Natural killer cell treated with Interleukin-12 subunit alpha and Interleukin-12 subunit beta and Interleukin-15 and Interleukin-18, amount 100 ng/mL, for 72 hours (primary cell): ENCODE measurements at places on chromosomes 4 and X.

DNA sequence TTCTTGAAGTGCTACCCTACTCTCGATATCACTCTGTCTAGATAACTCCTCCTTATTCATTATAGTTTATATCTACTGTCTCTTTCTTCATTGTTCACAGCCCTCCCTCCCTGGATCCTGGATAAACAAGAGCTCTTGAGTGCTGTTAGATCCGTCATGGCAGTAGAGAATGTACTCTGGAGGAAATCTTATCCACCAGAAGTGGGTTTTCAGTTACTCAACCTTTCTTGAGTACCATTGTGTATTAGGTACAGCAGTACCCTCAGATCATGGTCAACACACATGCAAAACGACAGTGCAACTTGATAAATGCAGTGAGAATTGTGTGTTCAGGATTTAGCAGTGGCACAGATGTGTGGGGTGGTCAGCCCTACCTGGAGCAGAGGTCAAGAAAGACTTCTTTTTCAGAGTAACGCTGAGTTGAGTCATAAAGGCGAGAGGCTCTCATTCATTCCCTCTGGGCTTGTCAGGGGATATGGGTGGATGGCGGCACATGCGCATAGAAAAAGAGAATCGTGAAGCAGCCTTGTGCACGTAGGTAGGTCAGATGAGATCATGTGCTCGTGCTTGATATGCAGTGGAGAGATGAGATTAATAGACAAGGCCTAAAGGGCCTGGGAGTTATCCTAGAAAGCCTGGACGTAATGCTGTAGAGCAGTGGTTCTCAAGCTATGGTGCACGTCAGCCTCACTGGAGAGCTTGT is 89.5 kb downstream of the SNX25 start:
- DNase-seq, result no peak
- no peak overlapping the region for H3K27ac ChIP-seq
- H3K36me3 ChIP-seq, result no peaks in the 10 kb centered on the region
- peaks cover 5% of the 10 kb centered on the region for H3K4me1 ChIP-seq
- H3K27me3 ChIP-seq, result no peaks in the 10 kb centered on the region

- H3K36me3 ChIP-seq, result peaks cover 24% of the 10 kb centered on the region
- H3K27me3 ChIP-seq, result no peaks in the 10 kb centered on the region
- H3K4me3 ChIP-seq, result peak overlapping the region; percentile 62
- no peak for DNase-seq
Measured at GRCh38 chrX:53678667-53679066, 7.9 kb downstream of the HUWE1 start.

- no peak overlapping the region for H3K27ac ChIP-seq
- peaks cover 16% of the 10 kb centered on the region for H3K36me3 ChIP-seq
- no peak overlapping the region for H3K4me3 ChIP-seq
- peaks cover 7% of the 10 kb centered on the region for H3K4me1 ChIP-seq
- no peak for DNase-seq
Measured at GRCh38 chr4:67678612-67679011, 22.3 kb downstream of the UBA6 start.

- DNase-seq, result no peak
- no peaks in the 10 kb centered on the region for H3K4me1 ChIP-seq
- no peaks in the 10 kb centered on the region for H3K27me3 ChIP-seq
- no peak overlapping the region for H3K27ac ChIP-seq
- no peak overlapping the region for H3K4me3 ChIP-seq
Measured at GRCh38 chr4:9987749-9988362, 33.4 kb downstream of the SLC2A9 start.

DNA sequence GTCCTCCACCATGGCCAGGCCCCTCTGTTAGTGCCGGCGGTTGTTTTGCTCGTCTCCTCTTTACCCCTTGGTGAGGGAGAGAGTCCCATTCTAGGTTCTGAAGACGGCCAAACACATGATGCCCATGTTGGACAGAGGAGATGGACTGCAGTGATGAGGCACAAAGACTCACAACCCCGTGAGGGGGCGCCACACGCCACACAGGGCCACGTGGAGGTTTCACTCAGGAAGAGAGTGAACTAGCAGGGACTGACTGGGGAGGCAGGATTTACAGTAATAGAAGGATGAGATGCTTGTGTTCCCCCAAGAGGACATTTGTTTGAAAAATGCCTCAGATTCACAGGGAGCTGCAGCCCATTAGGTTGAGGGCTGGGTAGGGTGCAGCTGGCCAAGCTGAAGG is 655.3 kb upstream of the FRG1 start:
- no peak for DNase-seq
- H3K27ac ChIP-seq, result no peak overlapping the region
- H3K27me3 ChIP-seq, result no peaks in the 10 kb centered on the region
- no peaks in the 10 kb centered on the region for H3K36me3 ChIP-seq

DNA sequence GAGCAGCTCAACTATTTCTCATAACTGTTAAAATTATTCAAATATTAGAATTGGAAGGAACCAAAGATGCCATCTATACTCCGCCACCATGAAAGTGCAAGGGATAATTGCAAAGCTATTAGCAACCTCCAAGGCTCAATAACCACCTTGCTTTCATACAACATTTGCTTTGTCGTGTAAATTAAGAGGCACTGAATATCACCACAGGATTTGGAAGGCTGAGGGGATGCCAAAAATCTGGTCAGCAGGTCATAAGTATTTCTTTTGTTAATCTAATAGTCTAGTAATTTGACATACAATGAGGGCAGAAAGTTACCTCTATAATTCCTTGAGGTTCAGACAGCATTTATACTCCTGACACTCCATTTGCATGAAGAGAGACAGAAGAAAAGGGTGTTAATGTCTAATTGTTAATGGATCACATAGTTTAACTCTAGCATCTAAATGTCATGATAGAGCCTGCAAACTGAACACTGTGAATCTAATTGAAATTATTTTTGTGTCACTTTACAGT is 200.9 kb upstream of the DIAPH2 start:
- no peak for DNase-seq
- H3K4me3 ChIP-seq, result no peak overlapping the region
- H3K36me3 ChIP-seq, result no peaks in the 10 kb centered on the region

- peaks cover 7% of the 10 kb centered on the region for H3K27me3 ChIP-seq
- no peaks in the 10 kb centered on the region for H3K36me3 ChIP-seq
- H3K4me1 ChIP-seq, result no peaks in the 10 kb centered on the region
- no peak for DNase-seq
- no peak overlapping the region for H3K4me3 ChIP-seq
- H3K27ac ChIP-seq, result no peak overlapping the region
Measured at GRCh38 chr4:11179796-11180195, 248.9 kb downstream of the HS3ST1 start.

DNA sequence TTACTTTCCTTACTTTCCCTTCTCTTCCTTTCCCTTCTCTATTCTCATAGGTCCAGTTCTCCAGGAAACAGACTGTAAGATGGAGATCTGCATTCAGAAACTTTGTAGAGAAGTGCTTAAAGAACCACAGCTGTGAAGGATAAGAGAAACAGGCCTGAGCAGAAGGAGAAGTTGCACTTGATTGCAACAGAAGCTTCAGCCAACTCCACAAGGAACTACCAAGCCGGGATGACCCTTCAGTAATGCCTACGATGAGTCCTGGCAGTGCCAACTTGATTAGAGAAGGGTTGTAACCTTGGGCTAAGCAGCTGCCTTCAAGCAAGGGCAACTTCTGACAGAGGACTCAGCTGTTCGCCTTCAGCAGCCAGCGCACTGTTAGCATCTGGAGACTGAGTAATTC is 413.3 kb upstream of the RASGEF1B start:
- H3K36me3 ChIP-seq, result no peaks in the 10 kb centered on the region
- DNase-seq, result no peak
- no peak overlapping the region for H3K4me3 ChIP-seq
- H3K27ac ChIP-seq, result no peak overlapping the region
- peaks cover 11% of the 10 kb centered on the region for H3K4me1 ChIP-seq

DNA sequence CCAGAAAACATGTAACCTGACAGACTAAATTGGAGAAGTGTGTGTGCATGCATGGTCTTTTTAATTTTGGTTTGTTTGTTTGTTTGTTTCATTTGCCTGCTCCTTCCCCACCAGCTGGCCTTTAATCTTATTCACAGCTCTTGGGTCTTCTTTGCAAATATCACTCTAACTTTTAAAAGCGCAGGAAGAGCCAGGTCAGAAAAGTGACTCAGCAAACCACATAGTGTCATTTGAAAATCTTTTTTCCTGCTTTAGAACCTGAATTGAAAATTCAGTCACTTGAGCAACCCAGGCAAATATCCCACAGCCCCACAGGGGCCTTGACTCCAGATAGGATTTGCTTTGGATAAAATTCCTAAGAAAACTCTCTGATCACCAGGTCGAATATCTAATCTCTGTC is 4.6 kb downstream of the TMEM255A start:
- H3K4me1 ChIP-seq, result peaks cover 45% of the 10 kb centered on the region
- peak overlapping the region; percentile 67 for H3K4me3 ChIP-seq
- H3K27ac ChIP-seq, result no peak overlapping the region

GRCh38 chr4:121070274-121070673 is 2.1 kb downstream of the NDNF start:
- H3K27me3 ChIP-seq, result peaks cover 45% of the 10 kb centered on the region
- peaks cover 21% of the 10 kb centered on the region for H3K4me1 ChIP-seq
- H3K36me3 ChIP-seq, result no peaks in the 10 kb centered on the region
- DNase-seq, result no peak

DNA sequence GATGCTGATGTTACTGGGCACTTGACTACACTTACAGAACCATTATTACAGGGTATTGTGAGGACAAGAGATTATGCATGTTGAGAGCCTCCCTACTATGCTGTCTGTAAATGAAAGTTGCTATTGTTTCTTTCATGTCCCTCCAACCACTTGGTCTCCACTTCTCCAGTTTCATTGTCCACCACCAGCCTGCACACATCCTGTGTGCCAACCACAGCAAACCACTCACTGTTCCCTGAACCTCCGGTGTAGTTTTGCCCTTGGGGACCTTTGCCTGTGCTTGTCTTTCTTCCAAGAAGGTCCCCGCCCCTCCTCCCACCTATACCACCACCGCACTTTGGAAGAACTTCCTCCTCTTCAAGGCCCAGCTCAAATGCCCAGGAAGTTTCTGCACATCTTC is 43.1 kb upstream of the AFF2 start:
- H3K4me1 ChIP-seq, result no peaks in the 10 kb centered on the region
- no peaks in the 10 kb centered on the region for H3K27me3 ChIP-seq
- no peak for DNase-seq
- H3K27ac ChIP-seq, result no peak overlapping the region
- H3K4me3 ChIP-seq, result no peak overlapping the region

DNA sequence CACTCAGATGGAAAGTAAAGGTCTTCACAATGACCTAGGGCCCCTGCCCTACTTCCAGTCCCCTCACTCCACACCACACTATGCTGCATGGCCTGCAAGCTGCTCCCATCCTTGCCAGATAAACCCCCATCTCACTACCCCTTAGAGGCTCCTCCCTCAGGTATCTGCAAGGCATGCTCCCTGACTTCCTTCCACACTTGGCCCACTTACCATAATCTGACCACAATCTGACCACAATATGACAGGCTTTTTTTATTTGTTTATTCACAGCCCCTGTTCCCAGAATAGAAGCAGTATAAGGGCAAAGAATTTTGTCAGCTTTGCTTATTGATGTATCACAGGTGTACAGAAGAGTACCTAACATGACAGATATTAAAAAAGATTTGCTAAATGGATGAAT is 124.7 kb downstream of the CAMK2D start:
- H3K4me1 ChIP-seq, result peaks cover 41% of the 10 kb centered on the region
- no peaks in the 10 kb centered on the region for H3K27me3 ChIP-seq
- no peak for DNase-seq
- H3K36me3 ChIP-seq, result no peaks in the 10 kb centered on the region

- H3K27ac ChIP-seq, result no peak overlapping the region
- H3K4me1 ChIP-seq, result no peaks in the 10 kb centered on the region
- DNase-seq, result no peak
- H3K36me3 ChIP-seq, result no peaks in the 10 kb centered on the region
- no peaks in the 10 kb centered on the region for H3K27me3 ChIP-seq
- no peak overlapping the region for H3K4me3 ChIP-seq
Measured at GRCh38 chr4:71396382-71396781, 57.6 kb downstream of the SLC4A4 start.

GRCh38 chr4:108592674-108592986 is 27.7 kb upstream of the RPL34 start:
- no peaks in the 10 kb centered on the region for H3K4me1 ChIP-seq
- H3K36me3 ChIP-seq, result peaks cover 4% of the 10 kb centered on the region
- H3K27me3 ChIP-seq, result no peaks in the 10 kb centered on the region
- H3K4me3 ChIP-seq, result no peak overlapping the region

- no peaks in the 10 kb centered on the region for H3K4me1 ChIP-seq
- no peak overlapping the region for H3K27ac ChIP-seq
- DNase-seq, result no peak
Measured at GRCh38 chrX:45889471-45889870, 655.8 kb downstream of the ZNF674 start.

DNA sequence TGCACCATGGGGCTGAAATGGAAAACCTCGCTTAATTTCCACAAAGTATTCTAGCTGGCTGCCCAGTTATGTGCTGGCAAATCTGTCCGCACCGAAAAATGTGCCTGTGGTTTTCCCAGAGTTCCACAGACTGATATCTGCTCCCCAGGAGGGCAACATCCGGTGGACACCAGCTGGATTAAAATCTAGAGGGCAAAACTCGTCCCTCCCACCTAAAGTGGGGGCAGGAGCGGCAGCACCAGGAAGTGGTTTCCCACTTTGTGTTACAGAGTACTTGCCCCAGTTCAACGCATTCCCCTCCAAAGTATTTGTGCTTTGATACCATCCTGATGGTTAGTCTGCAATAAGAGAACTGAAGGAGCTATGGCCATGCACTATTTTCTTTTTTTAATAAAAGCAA is 187.6 kb downstream of the TSPAN5 start:
- peak overlapping the region; percentile 81 for H3K27ac ChIP-seq
- peaks cover 45% of the 10 kb centered on the region for H3K4me1 ChIP-seq
- DNase-seq, result no peak
- H3K27me3 ChIP-seq, result no peaks in the 10 kb centered on the region
- peak overlapping the region; percentile 65 for H3K4me3 ChIP-seq

GRCh38 chr4:81982846-81983540 is 390.8 kb downstream of the HNRNPD start:
- no peaks in the 10 kb centered on the region for H3K36me3 ChIP-seq
- H3K27me3 ChIP-seq, result peaks cover 3% of the 10 kb centered on the region
- no peaks in the 10 kb centered on the region for H3K4me1 ChIP-seq
- no peak overlapping the region for H3K4me3 ChIP-seq
- H3K27ac ChIP-seq, result no peak overlapping the region

DNA sequence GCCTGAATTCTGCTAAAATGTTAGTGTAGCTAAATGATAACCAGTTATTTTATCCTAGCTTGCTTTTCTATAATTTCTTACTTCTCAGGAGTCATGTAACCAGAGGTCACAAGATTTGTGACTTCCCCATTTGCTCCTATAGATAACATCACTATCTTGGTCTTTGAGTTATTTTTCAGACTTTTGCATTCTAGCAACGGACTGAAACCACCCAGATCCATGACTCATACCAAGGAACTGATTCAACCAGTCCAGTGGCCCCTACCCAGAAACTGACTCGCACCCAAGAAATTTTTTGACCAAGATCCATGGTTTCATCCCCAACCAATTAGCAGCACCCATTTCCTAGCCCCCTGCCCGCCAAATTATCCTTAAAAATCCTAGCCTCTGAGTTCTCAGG is 50.0 kb downstream of the IQCM start:
- no peaks in the 10 kb centered on the region for H3K27me3 ChIP-seq
- DNase-seq, result no peak
- H3K36me3 ChIP-seq, result no peaks in the 10 kb centered on the region

- no peak overlapping the region for H3K4me3 ChIP-seq
- DNase-seq, result no peak
Measured at GRCh38 chrX:109252789-109253188, 229.1 kb downstream of the GUCY2F start.
